ENCODE measurements at places on chromosomes 2 and 18.

DNA sequence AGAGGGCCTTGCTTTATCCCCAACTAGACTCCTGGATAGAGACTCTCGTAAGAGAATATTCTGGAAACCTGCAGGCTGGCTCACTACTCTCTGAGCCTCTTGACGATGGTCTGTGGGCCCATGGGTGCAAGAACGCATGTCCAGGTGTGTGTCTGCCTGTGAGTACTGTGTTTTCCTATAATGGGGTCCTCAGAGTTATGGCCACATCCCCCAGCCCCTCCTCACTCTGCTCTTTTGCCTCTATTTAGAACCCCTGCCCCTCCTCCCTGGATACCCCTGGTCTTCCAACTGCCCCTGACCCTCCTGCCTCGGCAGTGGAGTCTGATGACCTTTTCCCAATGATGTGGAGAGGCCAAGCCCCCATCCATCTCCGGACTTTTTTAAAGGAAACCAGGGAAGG, 148.1 kb downstream of the ZFP36L2 start:
- DNase-seq, result no peak

- no peak for DNase-seq
These were observed 63.2 kb downstream of the MBD2 start for GRCh38 chr18:54161267-54161666.

DNA sequence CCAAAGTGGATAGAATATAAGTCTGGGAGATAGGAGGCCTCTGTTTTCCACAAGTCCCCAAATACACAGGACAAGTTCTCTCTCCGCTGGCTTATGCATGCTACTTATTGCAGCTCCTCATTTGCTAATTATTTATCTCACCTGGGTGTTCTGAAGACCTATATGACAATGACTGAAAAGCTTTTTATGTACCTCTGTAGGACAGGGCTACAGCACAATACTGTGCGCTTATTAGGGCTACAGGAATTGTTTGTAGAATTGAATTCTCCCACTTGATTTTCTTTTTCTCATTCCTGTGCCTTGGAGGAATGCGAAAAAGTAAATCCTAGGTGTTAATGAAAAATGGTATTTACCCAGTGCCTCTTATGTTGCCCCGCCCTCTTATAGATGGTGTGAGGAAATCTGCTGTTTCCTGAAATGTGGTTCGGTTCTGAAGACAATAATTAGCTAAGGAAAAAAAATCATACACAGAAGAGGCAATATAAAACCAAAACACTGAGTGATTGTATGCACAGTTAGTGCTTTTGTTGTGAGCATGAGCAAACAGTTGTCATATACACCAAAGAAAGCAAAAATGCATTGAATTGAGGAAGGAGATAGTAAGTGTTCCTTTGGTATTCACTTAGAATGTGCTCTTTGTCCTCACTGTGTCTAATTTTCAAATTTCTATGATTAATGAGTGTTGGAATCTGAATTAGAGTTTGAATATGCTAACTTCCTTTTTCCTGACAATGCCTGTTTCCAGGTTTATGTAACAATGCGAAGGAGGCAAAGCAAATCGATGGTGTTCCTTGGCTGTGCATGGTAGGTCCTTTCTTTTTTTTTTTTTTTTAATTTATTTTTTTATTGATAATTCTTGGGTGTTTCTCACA, 78.7 kb upstream of the PNPT1 start:
- DNase-seq, result no peak

- DNase-seq, result no peak
These were observed 115.0 kb downstream of the FAM124B start for GRCh38 chr2:224286923-224287322.

- no peak for DNase-seq
These were observed 173.0 kb upstream of the ALKAL2 start for GRCh38 chr2:460861-461260.

All from left cardiac atrium (tissue), 4 donors.